H9 (cell line): ENCODE measurements at places on chromosomes 2 and 18.
A peak's percentile ranks its signal among the peaks of the same experiment; 100 is the strongest.

- DNase-seq, result no peak
Measured at GRCh38 chr2:140154706-140155105, 1374.5 kb upstream of the NXPH2 start.

DNA sequence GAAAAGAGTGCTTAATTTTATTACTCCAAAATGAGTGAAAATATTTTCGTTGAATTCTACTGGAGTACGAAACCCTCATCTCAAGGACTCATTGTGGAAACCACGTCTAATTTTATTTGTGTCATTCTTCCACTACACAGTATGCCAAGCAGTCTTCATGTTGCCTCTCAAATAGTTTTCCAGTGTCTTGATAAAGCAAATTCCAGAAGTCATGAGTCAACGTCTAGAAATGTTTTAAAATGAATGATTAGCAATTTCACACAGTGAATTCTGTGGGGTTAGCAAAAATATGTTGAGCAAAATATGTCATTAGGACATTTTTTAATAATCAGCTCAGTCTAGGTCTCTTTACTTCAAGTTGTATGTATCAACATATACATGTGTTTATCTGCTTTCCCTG is 865.5 kb downstream of the DSC3 start:
- DNase-seq, result no peak

DNA sequence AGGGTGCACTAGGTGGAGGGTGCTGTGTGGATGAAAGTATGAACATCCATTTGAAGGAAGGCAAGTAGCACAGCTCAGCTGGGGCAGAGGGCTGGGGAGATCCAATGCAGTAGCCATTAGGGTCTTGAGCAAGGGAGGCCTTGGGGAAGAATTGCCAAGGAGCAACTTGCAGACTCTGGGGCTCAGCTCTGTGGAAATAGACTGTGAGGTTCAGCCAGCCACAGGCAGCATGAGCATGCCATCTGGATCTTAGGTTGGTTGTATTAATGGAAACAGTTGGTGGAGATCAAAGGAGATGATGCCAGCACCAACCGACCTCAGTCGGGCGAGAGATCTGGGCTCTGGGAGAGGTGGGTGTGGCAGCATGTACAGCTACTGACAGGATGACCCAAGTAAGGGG is 5.6 kb downstream of the ZAP70 start:
- no peak for DNase-seq

- no peak for DNase-seq
Measured at GRCh38 chr18:35494251-35495220, 3.2 kb downstream of the INO80C start.

- DNase-seq, result no peak
Measured at GRCh38 chr2:5946225-5947115, 254.3 kb downstream of the SOX11 start.

DNA sequence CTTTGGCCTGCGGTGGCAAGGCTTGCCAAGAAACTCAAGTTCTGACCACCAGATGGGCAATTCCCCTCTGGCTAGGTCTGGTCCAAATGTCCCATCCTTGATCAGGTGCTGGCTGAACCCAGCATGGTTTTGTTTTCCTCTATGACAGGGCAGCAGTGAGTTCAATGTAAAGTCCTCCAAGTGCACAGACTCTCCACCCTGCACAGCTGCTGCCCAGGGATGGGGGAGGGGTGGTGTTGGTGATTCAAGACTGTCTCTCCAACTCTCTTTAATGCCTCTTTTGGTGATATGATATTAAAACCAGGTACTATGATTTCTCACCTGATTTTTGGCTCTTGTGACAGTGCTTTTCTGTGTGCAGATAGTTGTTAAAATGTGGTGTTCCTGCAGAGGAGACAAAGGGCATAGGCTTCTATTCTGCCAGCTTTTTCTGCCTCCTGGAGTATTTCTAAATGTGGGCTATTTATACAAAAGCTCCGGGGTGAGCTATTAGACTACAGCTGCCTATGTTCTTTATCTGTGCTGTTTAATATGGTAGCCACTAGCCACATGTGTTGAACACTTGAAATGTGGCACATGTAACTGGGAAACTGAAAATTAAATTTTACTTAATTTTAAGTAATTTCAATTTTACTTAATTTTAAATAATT is 64.0 kb upstream of the STK39 start:
- DNase-seq, result no peak

DNA sequence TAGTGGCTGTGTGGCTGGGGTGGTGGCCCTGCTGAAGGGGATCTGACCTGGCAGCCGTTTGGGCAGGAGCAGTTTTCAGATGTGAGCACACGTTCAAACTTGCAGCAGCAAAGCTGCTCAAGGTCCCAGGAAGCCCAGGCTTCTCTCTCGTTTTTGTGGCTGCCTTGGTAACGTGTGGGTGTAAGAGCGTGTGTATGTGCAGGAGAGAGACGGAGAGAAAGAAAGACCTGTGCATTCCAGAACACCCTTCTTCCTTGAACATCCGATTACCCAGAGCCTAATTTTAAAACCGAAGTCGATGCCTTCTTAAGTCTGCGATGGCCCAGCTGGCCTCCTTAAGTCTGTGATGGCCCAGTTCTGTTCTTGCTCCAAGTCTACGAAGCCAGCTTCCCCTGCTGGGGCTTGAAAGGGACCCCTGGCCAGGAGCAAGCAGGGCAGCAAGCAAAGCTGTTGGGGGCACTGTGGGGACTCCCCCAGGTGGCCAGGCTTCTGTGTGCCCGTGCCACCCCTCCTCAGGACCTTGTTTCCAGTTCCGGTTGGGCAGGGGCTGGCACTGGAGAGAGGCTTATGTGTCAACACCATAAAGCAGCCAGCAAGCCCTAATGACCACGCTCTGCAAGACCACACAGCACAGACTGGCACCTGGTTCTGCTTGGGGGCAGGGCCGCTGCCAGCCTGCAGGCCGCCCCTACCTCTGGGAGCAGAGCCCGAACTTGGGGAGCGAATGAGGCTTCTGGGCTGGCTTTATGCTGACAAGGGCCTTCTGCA is 55.8 kb upstream of the ALPP start:
- no peak for DNase-seq

GRCh38 chr2:114201781-114202180 is 240.7 kb upstream of the DPP10 start:
- no peak for DNase-seq

- DNase-seq, result no peak
Measured at GRCh38 chr2:223824301-223824700, 13.1 kb downstream of the AP1S3 start.

GRCh38 chr18:34709104-34709503 is 994 bp upstream of the DTNA start:
- DNase-seq, result no peak

- peak; percentile 22 for DNase-seq
Measured at GRCh38 chr2:71882949-71883472, 264.7 kb downstream of the CYP26B1 start.

- no peak for DNase-seq
Measured at GRCh38 chr2:112688086-112688880, 32.5 kb upstream of the NT5DC4 start.

DNA sequence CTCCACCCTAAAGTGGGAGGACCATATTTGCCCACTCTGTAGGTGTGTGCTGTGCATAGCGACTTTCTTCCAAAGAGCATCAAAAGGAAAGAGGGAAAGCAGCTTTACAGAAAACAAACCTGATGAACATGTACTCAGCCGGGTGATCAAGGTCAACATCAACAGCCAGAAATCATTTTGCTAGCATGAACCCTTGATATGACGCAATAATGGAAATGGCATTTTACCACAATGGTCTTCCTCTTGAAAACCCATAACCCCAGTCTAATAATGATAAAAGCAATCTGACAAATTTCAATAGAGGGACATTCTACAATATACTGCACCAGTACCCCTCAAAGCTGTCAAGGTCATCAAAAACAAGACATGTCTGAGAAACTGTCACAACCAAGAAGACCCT is 350.2 kb downstream of the FBXO15 start:
- DNase-seq, result no peak

DNA sequence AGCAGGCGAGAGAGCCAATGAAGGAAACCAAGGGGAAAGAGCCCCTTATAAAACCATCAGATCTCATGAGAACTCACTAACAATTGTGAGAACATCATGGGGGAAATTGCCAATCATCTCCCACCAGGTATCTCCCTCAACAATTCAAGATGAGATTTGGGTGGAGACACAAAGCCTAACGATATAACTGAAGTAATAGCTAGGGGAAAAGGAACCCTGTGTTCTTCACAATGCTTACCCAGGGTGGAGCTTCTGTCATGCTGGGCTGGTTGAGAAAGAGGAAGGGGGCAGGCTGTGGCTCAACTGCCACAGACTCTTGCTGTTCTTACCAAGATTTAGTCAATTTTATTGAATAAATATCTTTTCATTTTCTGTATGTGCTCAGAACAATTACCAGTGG is 392.1 kb upstream of the HS6ST1 start:
- DNase-seq, result no peak

DNA sequence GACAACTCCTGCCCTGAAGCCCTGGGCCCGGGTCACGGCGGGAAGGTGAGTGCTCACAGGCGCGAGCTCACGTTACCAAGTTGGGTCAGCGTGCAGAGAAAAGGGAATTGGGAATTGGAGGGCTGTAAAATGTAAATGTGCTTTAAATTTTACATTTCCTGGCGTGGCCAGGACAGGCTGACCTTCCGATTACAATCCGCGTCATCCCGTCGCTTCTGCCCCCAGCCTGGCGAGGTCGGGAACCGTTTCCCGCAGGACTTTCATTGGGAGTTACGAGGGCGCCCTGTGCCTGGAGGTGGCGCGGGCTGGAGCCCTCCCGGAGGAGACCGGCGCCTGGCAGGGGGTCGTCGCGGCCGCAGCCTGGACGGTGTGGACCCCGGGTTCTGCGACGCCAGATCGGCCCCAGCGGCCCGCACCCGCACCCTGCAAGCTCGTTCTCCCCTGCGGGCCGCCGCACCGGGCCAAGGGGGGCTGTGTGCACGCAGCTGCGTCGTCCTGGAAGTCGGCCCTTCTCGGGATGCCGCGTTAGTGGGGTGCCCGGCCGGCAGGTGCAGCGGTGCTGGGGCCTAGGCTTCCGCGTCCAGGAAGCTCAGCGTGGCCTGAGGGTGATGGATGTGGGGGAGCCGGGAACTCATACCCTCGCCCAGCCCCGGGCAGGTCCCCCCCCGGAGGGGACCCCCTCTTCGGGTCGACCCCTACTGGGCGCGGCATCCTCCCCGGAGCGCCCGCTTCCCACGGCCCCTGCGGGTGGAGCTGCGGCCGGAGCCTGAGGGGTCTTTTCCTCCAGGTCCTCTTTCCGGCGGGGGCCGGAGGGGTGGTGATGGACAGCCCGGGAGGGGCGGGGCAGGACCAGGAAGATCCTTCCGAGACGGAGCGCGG is 63.9 kb downstream of the LRRFIP1 start:
- peak; percentile 55 for DNase-seq

DNA sequence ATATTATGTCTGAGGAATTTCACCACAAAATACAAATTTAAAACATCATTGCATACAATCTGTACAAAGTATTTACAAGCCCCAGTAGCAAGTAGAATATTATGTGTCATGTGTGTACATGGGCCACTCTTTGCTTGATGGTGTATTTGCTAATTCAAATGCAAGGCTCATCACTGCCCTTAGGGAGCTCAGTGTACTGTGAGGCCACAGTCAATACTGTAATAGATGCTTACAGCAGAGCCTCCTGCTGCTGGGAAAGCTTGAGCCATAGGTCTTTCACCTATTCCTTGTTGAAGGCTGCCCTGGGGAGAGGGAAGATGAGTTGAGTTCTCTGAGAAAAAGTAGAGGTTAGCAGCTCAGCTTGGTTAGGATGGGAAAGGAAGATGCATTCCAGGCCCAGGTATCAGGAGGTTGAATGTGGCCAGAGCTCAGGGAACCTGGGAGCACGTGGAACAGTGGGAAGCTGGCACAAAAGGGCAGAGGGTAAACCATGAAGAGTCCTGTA is 189.6 kb downstream of the LRP1B start:
- no peak for DNase-seq

- no peak for DNase-seq
Measured at GRCh38 chr2:119647440-119648169, 31.4 kb upstream of the TMEM177 start.

DNA sequence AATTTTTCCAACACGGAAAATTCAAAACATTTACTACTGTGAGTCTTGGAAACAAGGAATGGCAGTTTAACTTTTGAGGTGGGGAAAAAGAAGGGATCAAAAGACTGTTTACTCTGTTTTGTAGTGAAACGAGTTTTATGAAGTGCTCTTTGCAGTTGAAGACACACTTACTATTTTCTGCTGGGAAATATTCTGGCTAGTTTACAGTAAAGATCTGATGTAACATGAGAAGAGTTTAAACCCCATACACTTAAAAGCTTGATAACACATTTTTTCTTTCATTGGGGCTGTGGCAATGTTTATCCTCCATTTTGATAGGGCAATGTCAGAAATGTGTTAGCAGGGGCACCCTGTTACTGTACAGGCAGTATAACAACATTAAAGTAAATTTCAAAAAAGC is 124.9 kb upstream of the SMAD7 start:
- DNase-seq, result no peak

- DNase-seq, result no peak
Measured at GRCh38 chr2:236252602-236253001, 11.6 kb downstream of the ASB18 start.

DNA sequence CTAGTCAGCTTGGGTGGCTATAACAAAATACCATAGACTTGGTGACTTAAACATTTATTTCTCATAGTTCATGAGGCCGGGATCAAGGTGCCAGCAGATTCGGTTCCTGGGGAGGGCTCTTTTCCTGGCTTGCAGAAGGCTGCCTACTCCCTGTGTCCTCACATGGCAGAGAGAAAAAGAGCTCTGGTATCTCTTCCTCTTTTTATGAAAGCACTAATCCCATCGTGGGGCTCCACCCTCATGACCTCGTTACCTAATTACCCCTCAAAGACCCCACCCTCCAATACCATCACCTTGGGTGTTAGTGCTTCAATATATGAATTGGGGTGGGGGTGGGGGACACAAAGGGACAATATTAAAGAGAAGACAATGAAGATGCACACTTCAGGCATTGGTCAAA is 67.1 kb upstream of the CCBE1 start:
- no peak for DNase-seq

DNA sequence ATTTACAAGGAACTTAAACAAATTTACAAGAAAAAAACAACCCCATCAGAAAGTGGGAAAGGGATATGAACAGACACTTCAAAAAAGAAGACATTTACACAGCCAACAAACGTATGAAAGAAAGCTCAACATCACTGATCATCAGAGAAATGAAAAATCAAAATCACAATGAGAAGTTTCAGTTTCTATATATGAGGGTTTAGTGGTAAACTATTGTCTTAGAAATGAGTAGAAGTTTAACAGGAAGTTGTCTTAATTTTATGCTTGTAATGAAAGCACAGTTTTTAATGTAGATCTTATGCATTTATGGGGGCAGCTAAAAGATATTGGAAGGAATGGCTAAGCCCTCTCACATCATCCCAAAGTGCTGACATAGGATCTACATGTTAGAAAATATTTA is 325.4 kb downstream of the ERBB4 start:
- no peak for DNase-seq

- no peak for DNase-seq
Measured at GRCh38 chr18:40907842-40908241, 1047.2 kb upstream of the PIK3C3 start.

GRCh38 chr2:102033750-102034682 is 42.3 kb downstream of the IL1R2 start:
- no peak for DNase-seq

- DNase-seq, result no peak
Measured at GRCh38 chr2:55164534-55165480, 67.3 kb downstream of the CLHC1 start.

GRCh38 chr18:61334491-61334850 is 1.2 kb downstream of the CDH20 start:
- DNase-seq, result peak; percentile 34
